ENCODE measurements at places on chromosomes 4 and X.

DNA sequence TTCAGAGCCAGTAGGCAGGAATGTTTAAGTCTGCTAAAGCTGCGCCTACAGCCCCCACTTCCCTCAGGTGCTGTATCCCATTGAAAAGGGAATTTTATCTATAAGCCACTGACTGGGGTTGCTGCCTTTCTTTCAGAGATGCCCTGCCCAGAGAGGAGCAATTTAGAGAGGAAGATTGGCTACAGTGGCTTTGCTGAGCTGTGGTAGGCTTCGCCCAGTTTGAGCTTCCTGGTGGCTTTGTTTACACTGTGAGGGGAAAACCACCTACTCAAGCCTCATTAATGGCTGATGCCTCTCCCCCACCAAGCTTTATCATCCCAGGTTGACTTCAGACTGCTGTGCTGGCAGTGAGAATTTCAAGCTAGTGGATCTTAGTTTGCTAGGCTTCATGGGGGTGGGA is 67.7 kb upstream of the PRDM5 start:
- no peak for DNase-seq

GRCh38 chrX:136204571-136204970 is 46.6 kb downstream of the MAP7D3 start:
- no peak for DNase-seq

- no peak for DNase-seq
These were observed 3.9 kb downstream of the SH3TC1 start for GRCh38 chr4:8203052-8203401.

GRCh38 chr4:114864060-114864459 is 249.4 kb downstream of the NDST4 start:
- DNase-seq, result no peak

- DNase-seq, result no peak
These were observed 85.1 kb downstream of the AFF1 start for GRCh38 chr4:87019898-87020297.

DNA sequence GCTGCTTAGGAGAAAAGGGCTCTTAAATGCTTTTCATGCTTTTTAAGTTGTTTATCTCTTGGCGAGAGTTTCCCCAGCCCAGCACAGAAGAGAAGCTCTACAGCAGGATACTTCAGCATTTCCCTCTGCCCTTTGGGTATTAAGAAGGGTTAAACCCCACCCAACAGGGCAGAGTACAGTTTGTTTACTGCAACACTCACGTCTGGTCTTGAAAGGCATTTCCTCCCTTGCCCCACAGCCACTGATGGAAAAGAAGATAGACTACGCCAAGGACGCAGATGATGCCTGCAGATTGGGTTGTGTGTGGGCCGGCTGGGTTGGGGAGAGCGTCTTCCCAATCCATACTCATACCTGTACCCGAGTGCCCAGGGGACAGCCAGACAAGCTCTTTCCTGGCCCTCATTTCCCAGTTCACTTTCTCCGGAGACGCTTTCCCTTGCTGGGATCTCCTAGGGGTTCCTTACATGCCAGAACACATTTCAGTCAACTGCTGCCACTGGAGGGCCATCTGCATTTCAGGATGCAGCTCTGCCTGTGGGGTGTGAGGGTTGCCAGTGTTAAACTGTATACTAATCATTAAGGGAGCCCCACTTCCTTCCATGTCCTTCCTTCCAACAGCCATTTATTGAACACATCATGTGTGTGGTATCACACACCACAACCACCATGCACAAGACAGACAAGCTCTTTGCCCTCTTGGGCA is 96.5 kb upstream of the DHX15 start:
- DNase-seq, result no peak

DNA sequence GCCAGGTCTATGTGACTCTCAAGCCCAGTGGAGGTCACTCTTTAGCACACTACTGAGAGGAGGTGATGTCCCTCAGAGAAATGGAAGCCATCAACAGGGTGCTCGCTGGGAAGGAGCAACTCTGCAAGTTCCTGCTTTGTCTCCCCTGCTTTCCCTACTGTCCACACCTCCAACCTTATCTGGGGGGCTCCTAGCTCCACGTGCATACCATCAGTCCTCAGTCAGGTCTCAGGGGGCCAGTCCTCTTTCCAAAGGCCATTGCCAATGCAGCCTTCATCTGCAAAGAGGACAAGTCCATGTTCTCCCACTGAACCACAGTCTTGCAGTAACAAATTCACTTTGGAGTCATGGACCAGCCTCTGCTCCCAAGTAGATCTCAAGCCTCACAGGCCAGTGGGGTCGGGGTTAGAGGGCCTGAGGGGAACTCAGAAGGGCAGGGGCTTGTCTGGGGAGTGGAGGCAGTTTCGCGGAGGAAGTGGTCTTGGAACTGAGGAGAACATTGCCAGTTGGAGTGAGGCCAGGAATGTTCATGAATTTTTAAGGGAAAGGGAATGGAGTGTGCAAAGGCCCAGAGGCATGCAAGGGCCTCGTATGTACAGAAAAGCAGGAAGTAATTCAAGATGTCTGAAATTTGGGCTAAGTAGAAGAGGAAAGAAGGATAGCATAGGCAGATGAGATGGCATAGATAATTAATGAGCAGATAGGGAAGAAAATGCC is 8.9 kb downstream of the RTL5 start:
- no peak for DNase-seq

GRCh38 chrX:47831788-47832187 is 4.9 kb upstream of the ZNF81 start:
- no peak for DNase-seq

GRCh38 chr4:24067367-24068193 is 177.7 kb upstream of the PPARGC1A start:
- DNase-seq, result no peak
